Astrocyte of the cerebellum (primary cell): ENCODE measurements at places on chromosomes 2 and 18.

DNA sequence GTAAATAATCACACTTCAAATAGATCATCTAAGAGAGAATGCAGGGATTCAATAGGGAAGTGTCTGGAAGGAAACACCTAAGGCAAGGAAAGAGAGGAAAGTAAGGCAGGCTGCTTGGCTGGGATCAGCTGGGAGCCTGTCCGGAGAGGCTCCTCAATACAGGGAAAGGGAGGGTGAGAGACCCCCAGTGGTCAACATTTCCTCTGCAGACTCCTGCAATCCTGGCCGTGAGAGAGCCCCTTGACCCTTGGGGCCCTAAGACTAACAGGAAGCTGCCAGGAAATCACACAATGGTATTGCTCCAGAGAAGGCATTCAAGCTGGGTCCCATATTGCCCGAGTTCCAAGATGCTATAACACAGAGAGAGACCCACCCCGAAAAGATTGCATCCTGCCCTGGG is 549.4 kb downstream of the NYAP2 start:
- no peak for DNase-seq

GRCh38 chr2:160144280-160144990 is 55.6 kb downstream of the ITGB6 start:
- no peak for DNase-seq

DNA sequence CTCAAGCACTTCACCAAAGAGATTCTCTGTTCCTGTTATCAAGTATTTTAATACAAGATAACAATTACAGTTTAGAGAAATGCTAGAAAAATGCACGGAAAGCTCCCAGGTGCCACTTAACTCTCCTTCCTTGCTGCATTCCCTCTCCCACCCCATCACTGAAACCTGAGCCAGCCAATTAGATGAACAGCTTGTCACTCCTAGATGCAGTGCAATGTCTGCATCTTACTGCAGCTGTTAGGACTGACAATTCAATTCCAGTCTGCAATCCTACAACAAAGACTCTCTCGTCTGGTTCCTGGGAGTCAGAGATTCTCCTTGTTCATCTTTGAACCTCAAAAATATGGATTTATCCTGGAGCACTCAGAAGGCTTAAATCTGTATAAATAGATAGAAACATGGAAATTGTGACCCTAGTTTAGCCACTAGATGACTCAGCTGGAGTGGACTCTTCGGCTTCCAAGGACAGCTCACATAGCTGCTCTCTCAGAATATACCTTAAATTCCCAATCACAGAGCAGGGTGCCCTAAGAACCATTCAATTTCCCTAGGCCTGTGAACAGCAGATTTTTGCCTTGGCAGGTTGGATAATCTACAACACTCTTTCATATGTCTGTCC is 311.1 kb downstream of the NRXN1 start:
- DNase-seq, result no peak

DNA sequence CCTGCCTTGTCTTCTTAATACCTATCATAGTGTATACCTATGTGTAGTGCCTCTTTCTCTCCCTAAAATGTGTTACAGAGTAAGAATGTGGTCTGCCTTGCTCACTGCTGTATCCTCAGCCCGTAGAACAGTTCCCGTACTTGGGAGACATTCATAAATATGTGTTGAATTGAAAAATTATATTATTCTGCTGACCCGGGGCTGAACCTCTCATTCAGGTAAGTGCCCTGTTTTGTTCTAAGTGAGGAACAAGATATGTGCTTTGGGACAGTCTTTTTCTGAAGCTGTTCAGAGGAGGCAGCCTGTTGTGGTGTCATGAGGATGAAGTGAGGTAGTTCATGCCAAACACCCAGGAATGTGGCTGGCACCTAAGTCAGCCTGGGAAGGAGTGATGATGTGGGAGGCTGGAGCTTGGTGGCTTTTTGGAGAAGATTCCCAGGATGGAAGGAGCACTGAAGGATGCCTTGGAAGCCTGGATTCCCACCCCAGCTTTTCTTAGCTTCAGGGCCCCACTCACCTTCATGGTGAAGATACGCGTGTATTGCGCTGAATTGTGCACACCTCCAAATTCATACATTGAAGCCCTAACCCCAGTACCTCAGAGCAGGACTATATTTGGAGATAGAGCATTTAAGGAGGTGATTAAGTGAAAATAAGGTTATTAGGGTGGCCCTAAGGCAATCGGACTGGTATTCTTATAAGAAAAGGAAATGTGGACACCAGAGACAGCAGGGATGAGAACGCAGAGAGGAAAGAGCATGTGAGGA is 166.3 kb downstream of the DDX1 start:
- DNase-seq, result no peak

- no peak for DNase-seq
Observed at GRCh38 chr2:236117861-236118269, 50.3 kb downstream of the GBX2 start.

- DNase-seq, result peak; percentile 83
Observed at GRCh38 chr2:3465844-3466481, 53.4 kb downstream of the ADI1 start.

DNA sequence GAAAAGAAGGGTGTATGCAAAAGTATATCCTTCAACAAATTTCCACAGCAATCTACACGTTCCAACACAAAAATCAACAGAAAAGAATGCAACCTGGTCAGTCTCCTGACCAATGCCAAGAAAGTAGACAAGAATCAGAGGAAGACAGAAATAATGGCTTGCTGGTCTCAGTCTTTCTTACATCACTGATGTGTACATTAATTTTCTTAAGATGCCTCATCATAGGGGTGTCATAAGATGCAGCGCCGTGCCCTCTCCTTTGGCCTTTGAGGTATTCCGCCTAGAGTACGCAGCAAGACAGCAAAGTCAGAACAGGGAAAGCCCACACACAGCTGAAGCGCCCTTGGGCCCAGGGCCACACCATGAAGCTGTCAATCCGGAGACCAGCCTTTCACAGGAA is 112.9 kb downstream of the RIF1 start:
- DNase-seq, result no peak

DNA sequence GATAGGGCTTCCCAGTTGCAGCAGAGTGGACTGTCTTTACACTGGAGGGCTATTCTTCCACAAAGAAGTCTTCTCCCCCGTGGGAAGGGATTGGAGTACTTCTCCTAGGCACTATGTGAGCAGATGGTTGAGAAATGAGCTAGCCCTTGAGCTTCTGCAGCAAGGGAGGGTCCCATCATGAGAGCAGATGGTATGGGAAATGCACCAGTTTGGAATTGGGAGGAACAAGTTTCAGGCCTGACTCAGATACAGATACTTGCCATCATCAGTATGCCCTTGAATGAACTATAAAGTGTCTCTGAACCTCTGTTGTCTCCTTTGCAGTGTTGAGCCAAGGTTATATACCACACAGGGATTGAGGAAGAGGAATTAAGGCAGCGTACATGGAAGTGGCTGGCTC is 757.4 kb downstream of the RNF144A start:
- DNase-seq, result no peak

- no peak for DNase-seq
Observed at GRCh38 chr2:190996338-190996946, 17.5 kb downstream of the STAT1 start.
